ENCODE measurements at places on chromosomes 11 and 22.

DNA sequence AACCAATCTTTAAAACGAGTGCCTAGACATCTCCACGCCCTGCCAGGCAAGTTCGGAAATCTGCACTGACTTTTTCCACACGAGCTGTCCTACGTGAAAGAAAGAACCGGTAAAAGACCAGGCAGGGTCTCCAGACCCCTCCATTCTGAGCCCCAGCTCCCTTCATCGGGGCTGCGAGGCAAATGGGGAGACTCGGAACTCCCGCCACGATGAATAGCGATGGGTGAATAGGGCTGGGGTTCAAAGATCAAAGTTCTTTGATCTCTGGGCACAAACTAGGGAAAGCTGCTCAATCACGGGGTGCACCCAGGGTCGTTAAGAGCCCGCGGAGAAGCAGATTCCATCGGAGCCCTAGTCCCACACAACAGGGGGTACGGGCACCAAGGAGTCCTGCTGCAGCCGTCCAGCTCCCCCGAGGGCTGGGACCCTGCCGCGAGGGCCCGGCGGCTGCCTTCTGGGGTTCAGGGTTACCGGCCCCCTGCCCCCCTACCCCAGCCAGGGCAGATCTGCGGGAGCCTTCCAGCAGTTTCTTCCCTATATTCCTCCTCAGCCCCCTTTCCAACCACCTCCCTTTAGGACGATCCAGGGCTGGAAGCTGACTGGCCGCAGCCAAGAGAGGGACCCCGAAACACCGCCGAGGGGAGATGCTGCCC lies 1.1 kb downstream of the LRP4 start:
- DNase-seq: no peak

DNA sequence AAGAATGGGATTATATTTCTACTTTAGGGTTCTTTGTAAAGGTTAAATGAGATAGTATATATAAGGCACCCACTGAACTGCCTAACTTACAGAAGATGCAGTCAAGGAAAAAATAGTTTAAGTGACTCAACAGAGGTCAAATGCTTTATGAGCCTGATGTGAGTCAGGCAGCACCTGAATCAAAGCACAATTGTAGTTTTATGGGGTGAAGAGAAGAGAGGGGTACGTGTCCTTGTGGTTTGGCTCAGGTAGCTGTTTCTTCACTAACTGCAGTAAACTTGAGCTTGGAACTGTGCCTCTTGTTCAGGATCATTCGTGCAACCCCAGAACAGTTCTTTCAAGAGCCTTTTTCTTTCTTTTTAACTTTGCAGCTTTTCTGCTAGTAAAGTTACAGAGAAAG lies 125.2 kb upstream of the SPON1 start:
- DNase-seq: peak; percentile 27

GRCh38 chr11:67999704-68000103 lies 4.2 kb downstream of the UNC93B1 start:
- no peak for DNase-seq

DNA sequence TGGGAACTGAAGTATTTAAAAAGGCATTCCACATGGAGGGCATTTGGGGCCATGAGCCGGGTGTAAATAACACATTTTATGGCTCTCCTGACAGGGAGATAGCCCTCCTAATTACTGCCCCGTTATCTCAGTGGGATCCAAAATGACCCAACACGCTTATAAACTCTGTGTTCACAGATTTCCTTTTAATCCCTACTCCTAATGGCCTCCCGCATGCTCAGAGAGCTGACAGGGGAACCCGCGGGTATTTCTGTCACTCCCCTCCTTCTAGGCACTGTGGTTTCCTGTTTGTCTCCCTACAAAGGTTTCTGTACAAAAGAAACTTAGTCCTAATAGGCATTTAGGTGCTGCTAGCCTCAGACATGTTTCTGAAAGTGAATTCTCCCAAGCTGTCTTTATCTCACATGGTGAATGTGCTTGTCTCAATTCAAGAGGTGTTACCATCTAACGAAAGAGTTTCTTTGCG lies 202.8 kb upstream of the SEZ6L start:
- DNase-seq: no peak

GRCh38 chr11:58391879-58392278 lies 14.8 kb downstream of the OR5B3 start:
- DNase-seq: no peak

Measured in ACHN (cell line).